ENCODE measurements at places on chromosomes 1 and 21. TPM values are rescaled to one million over a fixed set of nuclear protein-coding genes. Genes with fewer than 3 reads are reported as not detected.

GRCh38 chr1:3159121-3159520 lies 90.1 kb downstream of the PRDM16 start:
- no peak for DNase-seq

DNA sequence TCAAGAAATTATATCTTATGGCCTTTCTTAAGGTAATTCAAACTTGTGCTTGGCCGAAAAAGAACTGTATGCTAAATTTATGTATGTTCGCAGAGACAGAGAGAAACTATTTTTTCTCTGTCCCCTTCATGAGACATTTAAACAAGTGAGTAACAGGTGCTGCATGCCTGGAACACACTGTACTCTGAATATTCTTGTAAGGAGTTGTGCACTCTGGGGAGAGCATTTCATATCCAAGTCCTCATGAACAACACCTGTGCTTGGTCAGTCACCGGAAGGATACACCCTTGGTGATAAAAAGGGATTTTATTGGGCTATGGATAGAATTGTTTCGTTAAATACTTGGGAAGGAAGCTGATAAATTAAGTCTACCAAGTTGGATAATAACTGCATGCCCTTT lies 220.8 kb upstream of the NRIP1 start:
- no peak for DNase-seq

Gene RXRG
- 0.55 TPM for total RNA-seq

GRCh38 chr1:226325178-226325577 lies 16.2 kb upstream of the LIN9 start:
- DNase-seq, result no peak

GRCh38 chr1:219296430-219297355 lies 123.0 kb downstream of the LYPLAL1 start:
- DNase-seq, result no peak

DNA sequence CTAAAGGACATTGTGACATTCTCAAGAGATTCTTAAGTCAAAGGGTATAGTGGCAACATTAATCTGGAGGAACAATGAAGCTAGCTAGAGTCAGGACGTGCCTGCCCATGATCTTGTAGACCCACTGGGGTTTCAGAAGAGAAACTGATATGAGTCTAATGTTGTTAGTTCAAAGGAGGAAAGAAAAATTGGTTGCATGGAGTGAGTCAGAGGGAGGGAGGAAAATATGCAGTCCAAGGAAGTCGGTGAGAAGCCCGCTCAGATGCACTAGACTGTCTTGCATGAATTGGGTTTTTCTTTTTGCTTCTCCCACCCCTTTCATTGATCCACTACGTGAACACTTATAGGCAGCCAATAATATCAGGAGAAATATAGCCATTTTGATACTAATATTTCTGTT lies 53.8 kb upstream of the SYT14 start:
- no peak for DNase-seq

DNA sequence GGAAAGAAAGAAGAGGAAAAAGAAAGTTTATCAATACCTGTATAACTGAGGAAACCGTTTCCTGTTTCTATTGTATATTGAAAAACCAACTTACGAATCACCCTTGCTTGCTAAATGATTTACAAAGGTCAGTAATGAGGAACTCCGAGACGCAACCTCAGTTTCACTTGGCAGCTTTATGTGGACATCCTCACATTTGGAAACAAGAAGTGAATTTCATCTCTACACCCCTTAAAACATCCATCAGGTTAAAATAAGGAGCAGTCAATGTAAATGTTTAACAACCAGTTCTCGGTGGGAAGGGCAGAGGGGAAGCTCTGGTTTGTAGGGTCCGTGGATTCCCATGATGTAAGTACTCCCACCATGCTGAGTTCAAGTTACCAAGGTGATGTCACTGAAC lies 481.7 kb upstream of the RUNX1 start:
- no peak for DNase-seq

GRCh38 chr1:220748936-220749335 lies 814 bp downstream of the MTARC2 start:
- peak; percentile 21 for DNase-seq

Gene HMCN1
- 8.6 TPM for total RNA-seq

Gene ALX3
- not detected for total RNA-seq

Gene ELOA
- total RNA-seq, result 35.2 TPM

Gene ELAPOR1
- 0.48 TPM for total RNA-seq

All from left lobe of liver (tissue), 2 donors.